LHCN-M2 (cell line): ENCODE measurements at places on chromosomes 11 and 22. TPM values are rescaled to one million over a fixed set of nuclear protein-coding genes. Genes with fewer than 3 reads are reported as not detected.
A peak's percentile ranks its signal among the peaks of the same experiment; 100 is the strongest.

DNA sequence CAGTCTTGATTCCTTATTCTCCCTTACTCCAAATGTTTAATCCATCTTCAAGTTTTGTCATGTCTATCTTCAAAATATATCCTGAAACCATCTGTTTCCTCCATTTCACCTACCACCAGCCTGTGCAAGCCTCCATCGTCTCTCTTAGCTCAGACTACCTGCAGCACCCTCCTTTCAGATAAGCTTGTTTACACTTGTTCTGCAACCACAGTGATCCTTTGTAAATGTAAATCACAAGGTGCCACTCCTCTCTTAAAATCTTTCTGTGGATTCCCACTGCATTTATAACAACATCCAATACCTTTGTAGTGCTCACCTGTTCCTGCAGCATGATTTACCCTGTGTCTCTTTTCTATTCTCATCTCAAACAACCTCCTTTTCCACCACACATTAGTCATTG, 31.8 kb upstream of the GPR83 start:
- no peak for DNase-seq

GRCh38 chr11:48022445-48022844, 42.1 kb downstream of the PTPRJ start:
- DNase-seq: no peak

GRCh38 chr11:113472471-113472870, 2.7 kb downstream of the DRD2 start:
- DNase-seq: no peak

- no peak for DNase-seq
Observed at GRCh38 chr11:223884-224283, 12.3 kb downstream of the SIRT3 start.

GNG3 gene
- not detected in 2 replicates for total RNA-seq

DNA sequence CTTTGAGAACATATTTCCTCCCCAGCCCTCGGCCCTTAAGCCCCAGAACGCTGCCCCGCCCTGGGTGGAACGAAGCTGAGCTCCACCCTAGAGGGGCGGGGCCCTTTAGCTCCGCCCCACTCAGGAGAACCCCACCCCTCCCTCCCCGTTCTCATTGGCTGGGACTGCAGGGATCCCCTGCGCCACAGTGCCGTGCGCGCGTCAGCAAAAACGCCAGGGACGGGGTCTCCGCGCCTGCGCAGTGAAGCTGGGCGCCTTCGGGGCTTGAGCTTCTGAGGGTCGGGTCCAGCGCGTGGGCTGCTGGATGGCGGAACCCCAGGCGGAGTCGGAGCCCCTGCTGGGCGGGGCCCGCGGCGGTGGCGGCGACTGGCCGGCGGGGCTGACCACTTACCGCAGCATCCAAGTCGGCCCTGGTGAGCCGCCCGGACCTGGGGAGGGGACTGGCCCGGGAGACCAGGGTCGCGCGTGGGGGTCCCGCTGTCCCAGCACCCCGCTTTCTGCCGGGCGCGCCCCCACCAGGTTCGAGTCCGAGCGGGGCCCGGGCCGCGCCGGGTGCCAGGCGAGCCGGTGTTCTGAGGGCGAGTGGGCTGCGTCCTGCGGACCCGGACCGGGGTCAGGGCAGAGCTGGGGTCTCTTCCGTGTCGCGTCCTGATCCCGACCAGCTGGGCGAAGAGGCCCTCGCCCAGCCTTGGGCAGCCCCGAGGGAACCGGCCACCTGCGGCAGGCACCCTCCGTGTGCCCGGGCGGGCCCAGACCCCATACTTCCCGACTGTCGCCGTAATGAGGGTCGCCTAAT, at the start of gene TPCN2:
Gene TPCN2 (plus strand): TSS at position 239 of the 796 bp plus-strand sequence. CDS start 66 bp downstream, at position 305.
- peak; percentile 89 for DNase-seq

GRCh38 chr11:76841923-76842452, 18.7 kb upstream of the ACER3 start:
- DNase-seq: no peak

GRCh38 chr11:103947546-103947919, 88.9 kb upstream of the DDI1 start:
- peak; percentile 18 for DNase-seq

WT1 gene
- total RNA-seq: 0.75 and 0.96 TPM in 2 replicates

TMEM191C gene
- total RNA-seq: 0.32 and 0.69 TPM in 2 replicates

GRCh38 chr11:106121570-106122320, 44.3 kb downstream of the AASDHPPT start:
- no peak for DNase-seq

GRCh38 chr11:113862435-113862834, 12.9 kb downstream of the USP28 start:
- DNase-seq: peak; percentile 58

GRCh38 chr11:45673441-45673840, 8.0 kb upstream of the CHST1 start:
- no peak for DNase-seq

DNA sequence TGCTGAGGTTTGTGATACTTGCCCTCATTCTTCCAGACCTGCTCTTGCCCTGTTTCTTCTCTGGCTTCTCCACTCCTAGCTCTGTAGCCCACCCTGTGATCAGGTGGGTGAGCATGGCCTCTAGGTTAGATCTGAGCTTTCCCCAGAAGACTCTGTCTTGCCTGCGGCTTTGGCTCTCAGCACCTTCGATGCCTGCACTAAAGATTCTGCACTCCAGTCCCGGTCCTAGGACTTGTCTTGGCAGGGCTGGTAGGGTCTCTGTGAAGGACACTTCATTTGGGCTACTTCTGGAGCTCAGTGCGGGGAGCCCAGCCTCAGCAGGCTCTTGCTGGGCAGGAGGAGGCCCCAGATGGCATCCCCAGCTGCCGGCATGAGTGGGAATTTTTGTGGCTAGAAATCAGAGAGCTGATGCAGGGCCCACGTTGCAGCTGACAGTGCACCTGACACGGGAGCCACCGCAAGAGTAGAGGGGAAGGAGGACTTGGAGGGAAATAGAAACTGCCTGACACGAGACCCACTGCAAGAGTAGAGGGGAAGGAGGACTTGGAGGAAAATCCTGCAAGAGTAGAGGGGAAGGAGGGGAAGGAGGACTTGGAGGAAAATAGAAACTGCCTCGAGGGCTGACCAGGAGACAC, 226.9 kb upstream of the B3GAT1 start:
- DNase-seq: no peak

DNA sequence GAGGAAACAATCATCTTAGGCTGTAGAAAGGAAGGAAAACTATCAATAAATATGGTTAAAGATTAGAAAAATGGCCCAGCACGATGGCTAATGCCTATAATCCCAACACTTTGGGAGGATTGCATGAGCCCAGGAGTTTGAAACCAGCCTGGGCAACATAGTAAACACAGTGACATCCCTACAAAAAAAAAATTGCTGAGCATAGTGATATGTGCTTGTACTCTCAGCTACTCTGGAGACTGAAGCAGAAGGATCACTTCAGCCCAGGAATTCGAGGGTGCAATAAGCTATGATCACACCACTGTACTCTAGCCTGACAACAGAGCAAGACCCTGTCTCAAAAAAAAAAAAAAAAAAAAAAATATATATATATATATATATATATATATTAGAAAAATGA, 54.9 kb downstream of the ARFGAP2 start:
- no peak for DNase-seq

DNA sequence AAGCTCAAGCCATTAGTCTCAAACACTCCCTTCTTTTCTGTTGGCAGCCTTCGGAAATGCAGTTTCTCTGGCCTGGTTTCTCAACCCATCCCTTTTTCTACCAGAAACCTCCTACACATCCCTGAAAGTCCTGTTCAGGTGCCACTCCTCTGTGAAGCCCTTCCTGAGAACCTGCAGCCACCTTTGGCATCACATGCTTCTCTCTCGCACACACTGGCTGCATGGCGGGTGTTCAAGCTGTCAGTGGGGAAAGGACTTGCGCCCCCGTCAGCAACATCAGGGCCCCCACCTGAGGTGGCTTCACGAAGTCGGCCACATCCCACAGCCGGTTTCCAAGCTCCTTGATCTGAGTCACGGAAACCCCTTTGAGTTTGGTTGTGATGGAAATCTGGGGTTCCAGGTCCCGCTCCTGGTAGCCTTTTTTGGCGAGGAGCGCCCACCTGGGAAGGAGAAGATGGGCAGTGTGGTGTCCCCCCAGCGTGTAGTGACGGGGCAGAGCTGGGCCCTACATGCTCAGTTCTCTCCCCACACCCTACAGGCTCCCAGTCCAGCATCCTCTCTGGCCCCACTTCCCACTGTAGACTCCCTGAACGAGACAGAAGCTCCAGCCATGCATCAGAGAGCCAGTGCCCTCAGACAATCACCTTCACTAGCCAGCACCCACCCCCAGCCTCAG, 1.7 kb upstream of the LRRC74B start:
- no peak for DNase-seq

PTH gene
- total RNA-seq: not detected in 2 replicates

DNA sequence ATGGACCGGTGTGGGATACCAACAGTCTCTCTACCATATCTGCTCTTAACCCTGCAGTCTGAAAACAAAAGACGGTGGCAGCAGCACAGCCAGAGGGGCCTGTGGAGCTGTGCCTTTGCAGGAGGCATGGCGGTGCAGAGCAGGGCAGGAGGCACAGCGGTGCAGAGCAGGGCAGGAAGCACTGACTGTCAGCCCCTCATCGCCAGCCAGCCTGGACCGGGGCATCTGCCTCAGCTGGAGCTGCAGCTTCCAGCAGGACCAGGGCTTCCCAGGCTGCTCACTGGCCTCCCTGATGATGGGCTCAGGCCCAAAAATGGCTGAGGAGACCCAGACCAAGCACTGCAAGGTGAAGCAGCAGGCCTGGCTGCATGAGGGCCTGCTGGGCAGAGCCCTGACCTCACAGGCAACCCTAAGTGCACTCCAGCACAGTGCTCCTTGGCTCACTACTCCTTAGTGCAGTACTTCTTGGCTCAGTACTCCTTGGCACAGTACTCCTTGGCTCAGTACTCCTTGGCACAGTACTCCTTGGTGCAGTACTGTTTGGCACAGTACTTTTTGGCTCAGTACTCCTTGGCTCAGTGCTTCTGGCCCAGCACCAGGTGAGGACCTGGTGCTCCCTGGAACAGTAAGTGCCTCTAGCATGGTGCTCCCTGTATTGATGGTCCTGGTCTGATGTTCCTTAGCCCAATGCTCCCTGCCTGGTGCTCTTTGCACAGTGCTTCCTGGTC, 78.0 kb downstream of the DHCR7 start:
- no peak for DNase-seq

TPBGL gene
- not detected in 2 replicates for total RNA-seq

CNTN5 gene
- 0.69 TPM in 1 of 2 replicates, not detected in the other for total RNA-seq

BRSK2 gene
- total RNA-seq: 0.34 TPM in 1 of 2 replicates, not detected in the other

GRCh38 chr11:44708009-44708408, 18.8 kb upstream of the TSPAN18 start:
- no peak for DNase-seq

GRCh38 chr11:19032990-19033389, 27.5 kb downstream of the MRGPRX2 start:
- DNase-seq: no peak

OR2AG1 gene
- not detected in 2 replicates for total RNA-seq

GRCh38 chr11:2520736-2521035, 75.9 kb downstream of the KCNQ1 start:
- no peak for DNase-seq

DNA sequence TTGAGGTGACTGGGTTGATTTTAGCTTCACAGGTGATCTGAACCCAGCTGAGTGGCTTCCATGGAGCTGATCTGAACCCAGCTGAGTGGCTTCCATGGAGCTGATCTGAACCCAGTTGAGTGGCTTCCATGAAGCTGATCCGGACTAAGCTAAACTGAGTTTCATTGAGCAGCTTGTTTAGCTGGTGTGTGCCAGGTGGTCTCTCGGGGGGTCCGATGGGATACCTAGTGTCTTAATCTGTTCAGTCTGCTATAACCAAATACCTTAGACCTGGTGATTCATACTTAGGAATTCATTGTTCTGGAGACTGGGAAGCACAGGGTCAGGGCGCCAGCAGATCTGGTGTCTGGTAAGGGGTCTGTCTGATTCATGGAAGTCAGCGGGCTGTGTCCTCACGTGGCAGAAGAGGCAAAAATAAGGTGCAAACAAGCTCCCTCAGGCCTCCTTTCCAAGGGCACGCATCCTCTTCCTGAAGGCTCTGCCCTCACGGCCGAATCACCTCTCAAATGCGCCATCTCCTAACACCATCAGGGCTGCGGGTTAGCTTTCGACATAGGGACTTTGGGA, 52.5 kb upstream of the KCNQ1OT1 start:
- DNase-seq: no peak

TMEM126B gene
- 66.9 and 86.6 TPM in 2 replicates for total RNA-seq

- peak; percentile 44 for DNase-seq
Observed at GRCh38 chr11:75107187-75107586, 10.5 kb upstream of the OR2AT4 start.

SIRT3 gene
- total RNA-seq: 7.9 and 8.6 TPM in 2 replicates
